ENCODE measurements at places on chromosomes 7 and 10. TPM values are rescaled to one million over a fixed set of nuclear protein-coding genes. Genes with fewer than 3 reads are reported as not detected.

DNA sequence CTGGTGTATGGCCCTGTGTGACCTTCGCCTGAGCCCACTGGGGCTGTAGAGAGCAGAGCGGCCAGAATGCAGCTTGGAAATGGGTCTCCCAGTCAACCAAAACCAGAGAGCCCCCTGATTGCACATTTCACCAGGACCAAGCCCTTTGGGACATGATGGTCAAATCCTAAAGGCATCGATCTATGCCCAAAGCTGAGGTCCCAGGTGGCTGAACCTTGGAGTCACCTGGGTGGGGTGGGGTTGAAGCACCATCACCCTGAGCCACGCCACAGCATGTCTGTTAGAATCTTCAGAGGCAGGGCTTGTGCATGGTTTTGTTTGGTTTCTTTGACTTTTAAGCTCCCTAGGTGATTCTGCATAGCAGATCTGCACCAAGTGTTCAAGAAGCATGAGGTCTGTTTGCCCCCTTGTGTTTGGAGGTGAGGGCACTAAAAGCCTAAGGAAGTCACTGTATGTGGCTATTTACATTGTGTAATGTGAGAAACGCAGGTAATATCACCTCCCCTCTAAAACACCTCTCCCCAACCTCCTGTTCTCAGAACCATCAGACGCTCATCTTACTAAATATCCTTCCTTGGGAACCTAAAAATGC is 9.6 kb downstream of the PKD1L1 start:
- no peak for DNase-seq

Gene FAM20C
- 33.5 TPM for total RNA-seq

- no peak for DNase-seq
These were observed 76.9 kb downstream of the INSIG1 start for GRCh38 chr7:155374276-155375252.

DNA sequence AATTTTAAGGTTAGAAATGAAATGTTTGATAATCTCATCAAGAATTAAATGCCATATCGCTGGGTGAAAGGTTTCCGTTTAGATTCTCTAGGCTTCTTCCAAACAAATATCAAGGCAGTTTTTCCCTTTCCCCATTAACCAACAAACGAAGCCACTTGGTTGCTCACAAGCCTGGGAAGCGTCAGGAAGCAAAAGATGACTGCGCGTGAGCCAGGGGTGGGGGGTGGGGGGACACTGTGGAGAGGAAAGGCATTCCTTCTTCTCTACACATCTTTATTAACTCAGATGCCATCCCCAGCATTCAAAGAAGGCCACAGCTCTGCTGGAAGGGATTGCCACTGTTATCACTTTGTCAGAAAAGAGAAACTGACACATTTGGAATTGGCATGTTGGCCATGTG is 207.1 kb downstream of the TRIL start:
- no peak for DNase-seq

Gene TMEM236
- total RNA-seq, result 0.09 TPM

DNA sequence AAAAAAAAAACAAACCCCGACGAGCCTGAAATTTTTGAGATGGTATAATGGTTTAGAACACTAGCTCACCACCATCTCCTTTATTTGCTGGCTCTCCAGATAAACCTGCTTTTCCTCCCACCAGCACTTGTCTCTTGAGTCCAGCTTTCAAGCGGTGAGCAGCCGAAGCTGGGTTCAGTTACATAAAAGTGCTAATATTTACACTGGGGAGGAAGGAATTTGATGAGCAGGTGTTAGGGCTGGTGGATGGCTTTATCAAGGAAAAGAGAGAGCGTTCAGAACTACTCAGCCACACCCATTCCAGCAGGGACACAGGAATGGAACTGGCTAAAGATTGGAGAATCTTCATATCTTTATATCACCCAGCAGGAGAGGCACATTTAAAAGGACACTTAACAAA is 6.6 kb upstream of the CALML3 start:
- no peak for DNase-seq

- DNase-seq, result peak; percentile 25
These were observed 105.5 kb downstream of the WNT2 start for GRCh38 chr7:117217106-117218035.

DNA sequence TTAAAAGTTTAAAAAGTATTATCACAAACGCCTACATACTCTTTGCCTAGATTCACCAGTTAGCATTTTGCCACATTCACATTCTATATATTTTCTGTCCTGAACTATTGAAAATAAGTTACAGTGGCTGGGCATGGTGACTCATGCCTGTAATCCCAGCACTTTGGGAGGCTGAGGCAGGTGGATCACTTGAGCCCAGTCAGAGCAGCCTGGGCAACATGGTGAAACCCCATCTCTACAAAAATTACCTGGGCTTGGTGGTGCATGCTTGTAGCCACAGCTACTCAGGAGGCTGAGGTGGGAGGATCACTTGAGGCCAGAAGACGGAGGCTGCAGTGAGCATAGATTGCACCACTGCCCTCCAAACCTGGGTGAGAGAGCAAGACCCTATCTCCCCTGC is 5.3 kb downstream of the ARPC1A start:
- no peak for DNase-seq

DNA sequence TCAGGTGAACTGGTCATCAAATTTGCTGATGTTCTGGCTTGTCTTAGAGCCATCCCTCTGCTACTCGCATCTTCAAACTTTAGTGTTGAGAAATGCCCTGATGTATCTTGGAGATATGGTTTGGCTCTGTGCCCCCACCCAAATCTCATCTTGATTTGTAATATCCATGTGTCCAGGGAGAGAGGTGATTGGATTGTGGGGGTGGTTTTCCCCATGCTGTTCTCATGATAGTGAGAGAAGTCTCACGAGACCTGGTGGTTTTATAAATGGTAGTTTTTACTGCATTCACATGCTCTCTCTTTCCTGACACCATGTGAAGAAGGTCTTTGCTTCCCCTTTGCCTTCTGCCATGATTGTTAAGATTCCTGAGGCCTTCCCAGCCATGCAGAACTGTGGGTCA is 74.0 kb upstream of the AFAP1L2 start:
- DNase-seq, result no peak

- peak; percentile 1 for DNase-seq
These were observed 132.9 kb downstream of the ADRA2A start for GRCh38 chr10:111209692-111210091.

DNA sequence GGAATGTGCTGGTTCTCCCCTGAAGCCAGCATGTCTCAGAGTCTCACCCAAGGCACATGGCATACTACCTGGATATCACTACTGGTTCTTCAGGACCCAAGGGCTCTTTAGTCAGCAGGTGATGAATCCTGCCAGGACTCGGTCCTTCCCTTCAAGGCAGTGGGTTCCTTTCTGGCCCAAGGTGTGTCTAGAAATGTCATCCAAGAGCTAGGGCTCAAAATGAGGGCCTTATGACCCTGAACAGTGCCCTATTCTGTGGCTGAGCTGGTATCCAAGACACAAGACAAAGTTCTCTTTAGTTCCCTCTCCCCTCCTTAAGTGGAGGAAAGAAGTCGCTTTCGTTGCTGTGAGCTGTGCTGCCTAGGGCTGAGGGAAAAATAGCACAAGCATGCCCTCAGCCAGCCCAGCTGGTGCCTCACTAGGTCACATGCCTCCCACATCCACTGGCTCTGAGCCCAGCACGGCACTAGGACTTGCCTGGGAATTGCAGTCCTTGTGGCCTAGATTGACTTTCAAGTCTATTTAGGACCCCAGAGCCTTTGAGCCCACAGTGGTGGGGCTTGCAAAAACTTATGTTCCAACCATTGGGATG is 106.0 kb downstream of the BMS1 start:
- DNase-seq, result no peak

DNA sequence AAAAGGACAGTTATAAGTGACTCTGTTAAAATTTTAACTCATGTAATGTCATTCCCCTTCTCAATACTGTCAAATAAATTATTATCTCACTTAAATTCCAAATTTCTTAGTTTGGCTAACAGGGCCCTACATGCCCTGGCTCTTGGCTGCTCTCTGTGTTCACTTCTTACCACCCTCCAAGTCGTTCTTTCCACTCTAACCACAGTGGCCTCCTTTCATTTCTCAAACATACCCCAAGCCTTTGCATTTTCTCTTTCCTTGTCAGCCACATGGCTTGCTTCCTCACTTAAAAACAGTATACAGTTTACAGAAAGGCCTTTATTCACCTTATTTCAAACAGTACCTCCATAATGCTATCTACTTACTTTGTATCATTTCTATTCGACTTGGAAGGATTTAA is 737.1 kb upstream of the ZWINT start:
- DNase-seq, result no peak

Measured in HFFc6 (cell line).